ENCODE measurements at places on chromosomes 1 and 21.

- DNase-seq = no peak
Measured at GRCh38 chr1:8028571-8028910, 2.4 kb upstream of the ERRFI1 start.

DNA sequence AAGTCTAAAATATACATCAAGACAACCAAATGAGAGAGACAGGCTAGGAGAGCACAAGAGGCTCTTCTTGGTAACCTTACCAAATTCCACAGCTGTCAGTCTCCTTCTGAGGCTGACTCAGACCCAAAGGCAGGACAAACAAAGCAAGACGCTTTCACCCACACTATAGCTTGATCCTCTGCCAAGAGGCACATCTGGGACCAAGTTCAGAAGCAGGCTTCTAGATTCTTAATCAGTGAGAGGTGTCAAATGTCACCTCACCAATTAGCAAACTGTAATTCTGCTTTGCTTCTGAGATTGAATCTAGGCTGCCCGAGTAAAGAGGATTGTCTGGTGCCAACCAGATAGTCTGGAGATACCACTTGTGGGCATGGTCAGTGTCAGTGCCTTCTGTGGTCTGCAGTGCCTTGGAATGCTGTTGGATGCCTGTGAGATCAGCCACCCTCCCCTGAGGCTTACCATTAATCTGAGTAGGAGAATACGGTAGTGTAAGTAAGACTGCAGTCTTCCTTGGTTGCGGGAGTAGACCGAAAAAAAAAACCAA is 151.0 kb downstream of the FMN2 start:
- no peak for DNase-seq

GRCh38 chr1:23288201-23288600 is 55.9 kb downstream of the HNRNPR start:
- no peak for DNase-seq

DNA sequence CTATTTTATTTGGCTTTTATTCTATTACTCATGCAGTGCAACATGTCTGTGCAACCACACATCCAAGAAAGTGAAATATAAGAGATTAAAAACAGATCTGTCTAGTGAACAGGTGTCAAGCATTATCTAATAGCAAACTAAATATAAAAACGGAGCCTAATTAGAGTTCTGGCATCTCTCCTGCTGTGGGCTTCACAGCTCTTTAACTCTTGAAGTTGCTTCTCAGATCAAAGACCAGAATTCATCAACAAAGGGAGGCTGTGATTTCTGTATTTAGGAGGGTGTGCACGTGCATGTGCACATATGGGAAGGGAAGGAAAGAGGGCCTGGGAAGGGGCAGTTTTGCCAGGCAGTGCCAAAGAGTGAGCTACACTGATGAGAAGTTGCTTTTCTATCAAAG is 81.0 kb downstream of the MIS18A start:
- DNase-seq = no peak

- no peak for DNase-seq
Measured at GRCh38 chr21:29245104-29245643, 53.5 kb upstream of the BACH1 start.

GRCh38 chr1:63363014-63363413 is 4.4 kb upstream of the ALG6 start:
- DNase-seq = no peak

- DNase-seq = no peak
Measured at GRCh38 chr1:38923607-38924006, 18.0 kb downstream of the RHBDL2 start.

DNA sequence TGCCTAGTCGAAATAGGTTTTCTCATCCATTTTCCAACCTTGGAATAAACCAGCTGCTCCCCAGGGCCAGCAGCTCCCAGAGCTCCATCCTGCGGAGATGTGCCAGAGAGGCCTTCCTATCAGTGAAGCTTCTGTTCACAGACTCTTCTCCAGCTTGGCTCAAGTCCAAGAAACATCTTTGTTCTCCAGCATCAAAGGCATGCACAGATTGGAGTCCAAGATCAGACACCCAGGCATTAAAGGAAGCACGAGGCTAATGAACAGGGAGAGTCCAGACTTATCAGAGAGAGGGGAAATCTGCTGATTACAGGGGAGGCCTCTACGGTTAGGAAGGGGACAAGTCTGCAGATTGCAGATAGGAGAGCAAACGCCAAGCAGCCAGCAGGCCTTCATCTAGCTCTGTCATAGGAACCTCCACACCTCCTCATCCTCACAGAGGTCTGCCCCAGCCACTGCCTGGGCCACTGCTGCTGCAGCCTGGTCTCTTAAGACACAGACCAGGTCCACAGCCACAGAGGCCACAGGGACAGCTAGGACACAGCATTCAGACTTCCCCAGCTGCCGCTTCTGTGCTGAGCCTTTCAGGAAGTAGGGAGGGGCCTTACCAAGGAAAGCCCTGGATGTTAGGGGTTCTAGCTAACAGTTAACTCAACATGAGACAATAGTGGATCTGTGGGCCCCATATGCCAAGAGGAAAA is 3.4 kb downstream of the PRR9 start:
- no peak for DNase-seq

- no peak for DNase-seq
Measured at GRCh38 chr1:176949033-176949662, 215.4 kb downstream of the ASTN1 start.

DNA sequence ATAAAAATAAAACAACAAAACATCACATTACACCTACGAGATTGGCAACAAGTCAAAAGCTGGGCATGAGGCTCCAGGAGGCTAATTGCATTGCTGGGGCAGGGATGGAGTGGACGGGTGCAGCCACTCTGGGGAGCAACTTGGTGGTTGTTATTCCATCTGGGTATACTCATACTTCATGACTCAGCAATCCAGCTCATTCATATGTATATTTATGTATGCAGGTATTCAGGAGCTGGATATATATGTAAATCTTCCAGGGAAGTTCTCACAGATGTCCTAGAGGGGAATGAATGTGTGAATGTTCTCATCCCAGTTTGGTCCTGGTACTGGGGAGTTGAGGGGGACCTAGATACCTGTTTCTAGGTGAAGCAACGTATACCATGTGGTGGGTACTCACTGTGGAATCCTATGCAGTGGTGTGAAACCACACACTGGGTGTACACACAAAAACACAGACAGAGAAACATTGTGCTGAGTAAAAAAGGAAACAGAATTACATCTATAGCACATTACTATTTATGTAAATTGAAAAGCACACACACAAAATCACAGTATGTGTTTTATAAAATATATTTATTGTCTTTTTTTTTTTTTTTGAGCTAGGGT is 79.7 kb upstream of the RAB4A start:
- DNase-seq = no peak

- no peak for DNase-seq
Measured at GRCh38 chr1:20723537-20724363, 5.9 kb upstream of the KIF17 start.

- peak; percentile 41 for DNase-seq
Measured at GRCh38 chr1:6260961-6261614, at the start of gene GPR153. GPR153 (minus strand) TSS chr1:6261098; CDS start chr1:6254905, 6,193 bp downstream.

GRCh38 chr1:54121482-54122134 is 31.2 kb downstream of the CDCP2 start:
- peak; percentile 57 for DNase-seq

DNA sequence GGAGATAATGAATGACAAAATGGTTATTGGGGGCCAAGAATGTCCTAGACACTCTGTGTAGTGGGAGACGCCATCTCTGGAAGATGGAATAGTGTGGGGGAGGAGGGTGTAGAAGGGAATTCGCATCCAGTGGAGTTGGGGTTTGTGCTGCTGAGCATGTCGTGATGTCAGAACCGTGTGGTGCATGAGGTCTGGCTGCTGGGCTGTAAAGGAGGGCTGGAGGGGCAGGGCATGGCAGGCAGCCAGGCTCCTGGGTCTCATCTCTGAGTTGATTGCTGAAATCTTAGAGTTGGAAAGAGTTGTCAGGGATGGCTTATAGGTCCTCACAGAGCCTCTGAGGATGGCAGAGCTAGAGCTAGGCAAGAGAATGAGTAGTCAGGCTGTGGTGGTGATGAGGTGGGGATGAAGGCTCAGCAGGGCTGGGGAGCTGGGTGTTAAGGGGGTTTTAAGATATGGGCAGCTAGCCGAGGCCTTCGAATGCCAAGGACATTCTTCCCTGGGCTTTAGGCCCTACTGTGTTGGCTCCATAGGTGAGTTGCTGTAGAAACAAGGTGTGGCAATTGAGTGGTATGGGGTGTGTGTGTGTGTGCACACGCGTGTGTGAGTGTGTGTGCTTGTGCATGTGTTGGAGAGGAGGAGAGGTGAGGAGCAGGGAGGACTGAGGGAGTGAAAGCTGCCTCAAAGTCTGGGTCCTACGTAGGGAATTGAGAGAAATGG is 1.9 kb downstream of the PPFIA4 start:
- DNase-seq = no peak

- no peak for DNase-seq
Measured at GRCh38 chr1:159847231-159847630, 15.2 kb downstream of the VSIG8 start.

DNA sequence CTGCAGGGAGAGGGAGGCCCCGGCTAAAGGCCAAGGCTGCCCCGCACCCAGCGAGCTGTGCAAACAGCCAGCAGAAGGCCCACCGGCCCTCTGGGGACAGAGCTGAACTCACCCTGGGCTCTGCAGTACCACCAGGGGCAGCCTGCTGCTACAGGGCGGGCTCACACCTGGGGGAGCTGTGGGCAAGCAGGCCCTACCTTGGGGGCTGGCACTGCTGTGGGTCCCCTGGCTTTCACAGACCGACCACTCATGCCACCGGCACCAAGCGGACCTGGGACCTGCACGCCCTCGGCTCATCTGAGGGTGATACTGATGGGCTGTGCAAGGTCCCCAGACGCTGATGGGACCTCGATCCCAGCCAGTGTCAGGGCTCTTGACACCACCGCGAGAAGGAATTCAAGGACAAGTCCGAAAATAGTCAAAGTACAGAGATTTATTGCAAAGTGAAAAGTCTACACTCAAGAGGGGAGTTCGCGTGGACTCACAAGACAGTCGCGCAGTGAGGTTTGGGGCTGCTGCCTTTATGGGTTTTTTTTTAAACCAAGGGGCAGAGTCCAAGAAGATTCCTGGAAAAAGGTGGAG is 61.0 kb upstream of the ADARB1 start:
- DNase-seq = no peak

- no peak for DNase-seq
Measured at GRCh38 chr1:205612556-205612955, 19.3 kb downstream of the ELK4 start.

DNA sequence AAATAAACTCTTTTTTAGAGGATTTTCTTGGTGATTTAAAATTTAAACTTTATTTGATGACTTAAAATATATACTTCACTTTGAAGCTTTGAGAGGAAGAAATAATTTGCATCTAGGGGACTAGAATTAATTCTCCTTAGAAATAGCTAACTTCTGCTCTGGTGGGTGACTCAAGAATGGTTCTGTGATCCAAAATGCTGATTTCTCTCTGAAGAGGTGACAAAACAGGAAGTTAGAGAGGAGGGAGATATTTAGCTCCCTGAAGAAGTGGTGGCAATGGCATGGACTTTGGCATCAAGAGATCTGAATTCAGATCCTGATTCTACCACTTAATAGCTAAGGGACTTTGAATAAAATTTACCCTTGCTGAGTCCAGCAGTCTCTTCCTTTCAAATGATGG is 125.8 kb upstream of the ATP1B1 start:
- DNase-seq = no peak

- no peak for DNase-seq
Measured at GRCh38 chr1:32341971-32342370, 5.9 kb upstream of the MARCKSL1 start.

DNA sequence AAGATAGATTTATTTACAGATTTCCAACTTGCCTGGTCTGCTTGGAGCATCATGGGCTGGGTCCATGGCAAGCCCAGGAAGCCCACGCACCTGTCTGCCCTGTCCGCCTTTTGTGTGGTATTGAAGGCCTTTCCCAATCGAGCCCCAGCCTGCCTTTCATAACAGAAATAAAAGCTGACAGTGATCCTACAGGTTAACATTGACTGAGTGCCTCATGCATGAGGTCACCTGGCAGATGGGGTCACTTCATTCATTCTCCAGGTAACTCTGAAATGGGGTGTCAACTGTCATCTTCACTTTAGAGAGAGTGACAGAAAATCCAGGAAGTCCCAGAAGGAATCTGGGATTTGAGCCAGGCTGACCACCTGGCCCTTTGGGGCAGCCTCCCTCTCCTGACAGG is 36.3 kb upstream of the CASZ1 start:
- DNase-seq = no peak

DNA sequence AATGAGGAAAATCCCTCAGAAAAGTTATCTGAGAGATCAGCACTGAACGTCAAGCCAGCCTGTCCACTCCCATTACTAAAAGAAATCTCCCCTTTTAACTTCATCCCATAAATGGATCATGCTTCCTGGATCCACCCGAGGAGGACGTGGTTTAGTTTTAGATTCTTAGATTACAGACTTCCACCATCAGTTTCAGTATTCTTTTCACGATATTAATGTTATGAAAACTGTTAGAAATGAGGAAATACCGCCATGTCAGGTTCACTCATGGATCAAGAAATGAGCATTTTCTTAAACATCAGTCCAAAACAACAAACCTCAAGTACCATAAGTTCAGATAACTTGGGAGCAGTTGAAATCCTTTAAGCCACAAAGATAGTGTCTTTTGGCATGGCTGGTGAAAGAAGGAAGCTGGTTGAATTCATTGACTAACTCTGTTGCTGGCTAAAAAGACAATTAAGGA is 49.8 kb downstream of the NFIA start:
- DNase-seq = no peak

DNA sequence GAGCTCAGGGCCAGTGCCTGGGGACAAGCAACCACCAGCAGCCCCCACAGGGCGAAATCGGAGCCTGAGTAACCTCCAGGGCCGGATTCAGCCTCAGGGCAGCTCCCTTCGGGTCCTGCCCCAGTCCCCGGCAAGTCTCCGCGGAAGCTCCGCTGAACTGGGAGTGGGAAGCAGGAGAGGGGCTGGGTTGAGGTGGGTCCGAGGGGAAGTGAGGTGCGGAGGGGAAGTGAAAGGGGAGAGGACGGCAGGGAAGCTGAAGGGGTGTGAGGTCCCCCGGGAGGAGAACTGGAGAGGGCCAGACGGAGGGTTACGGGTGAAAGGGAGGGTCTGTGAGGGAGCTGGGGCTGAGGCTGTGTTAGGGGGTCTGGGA is 560 bp downstream of the PADI2 start:
- DNase-seq = no peak

DNA sequence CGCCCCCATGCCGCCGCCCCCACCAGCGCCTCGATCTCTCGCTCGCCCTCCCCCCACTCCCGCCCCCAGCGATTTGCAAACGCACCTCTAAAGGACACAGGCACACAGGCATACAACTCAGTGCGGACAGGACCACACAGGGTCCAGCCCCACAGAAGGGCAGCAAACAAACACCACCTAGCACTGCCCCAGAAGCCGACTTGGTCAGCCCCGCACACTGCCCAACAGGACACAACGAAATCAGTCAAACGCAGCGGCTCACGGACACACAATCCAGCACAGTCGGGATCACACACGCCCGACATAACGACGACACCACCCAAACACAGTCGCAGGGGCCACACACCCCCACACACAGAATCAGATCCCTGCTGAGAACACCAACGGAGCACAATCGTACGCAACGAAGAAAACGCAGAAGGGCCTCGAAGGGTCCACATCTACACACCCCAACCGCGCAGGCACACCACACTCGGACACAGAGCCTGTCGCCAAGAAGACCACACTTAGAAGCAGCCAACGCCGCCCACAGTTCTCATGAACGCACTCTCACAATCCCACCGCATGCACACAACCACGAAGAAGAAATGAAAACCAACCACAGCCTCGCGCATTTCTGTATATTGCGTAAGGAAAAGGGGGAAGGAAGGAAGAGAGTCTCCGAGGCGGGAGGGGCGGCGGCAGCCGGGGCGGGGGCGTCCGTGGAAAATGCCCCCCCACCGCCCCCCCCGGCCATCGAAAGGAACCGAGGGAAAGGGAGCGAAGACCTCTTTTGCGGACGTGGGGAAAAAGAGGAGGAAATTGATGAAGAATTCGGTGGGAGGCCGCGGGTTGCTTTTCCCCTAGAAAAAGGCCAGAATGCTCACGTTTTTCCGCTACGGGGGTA is 481 bp downstream of the TAL1 start:
- DNase-seq = no peak

Data from stimulated activated CD4-positive, alpha-beta T cell treated with anti-CD3 and anti-CD28 coated beads, Interleukin-2, amount 100 ng/mL, for 4 hours (primary cell).